ENCODE measurements at places on chromosomes 11 and 22.
A peak's percentile ranks its signal among the peaks of the same experiment; 100 is the strongest.

DNA sequence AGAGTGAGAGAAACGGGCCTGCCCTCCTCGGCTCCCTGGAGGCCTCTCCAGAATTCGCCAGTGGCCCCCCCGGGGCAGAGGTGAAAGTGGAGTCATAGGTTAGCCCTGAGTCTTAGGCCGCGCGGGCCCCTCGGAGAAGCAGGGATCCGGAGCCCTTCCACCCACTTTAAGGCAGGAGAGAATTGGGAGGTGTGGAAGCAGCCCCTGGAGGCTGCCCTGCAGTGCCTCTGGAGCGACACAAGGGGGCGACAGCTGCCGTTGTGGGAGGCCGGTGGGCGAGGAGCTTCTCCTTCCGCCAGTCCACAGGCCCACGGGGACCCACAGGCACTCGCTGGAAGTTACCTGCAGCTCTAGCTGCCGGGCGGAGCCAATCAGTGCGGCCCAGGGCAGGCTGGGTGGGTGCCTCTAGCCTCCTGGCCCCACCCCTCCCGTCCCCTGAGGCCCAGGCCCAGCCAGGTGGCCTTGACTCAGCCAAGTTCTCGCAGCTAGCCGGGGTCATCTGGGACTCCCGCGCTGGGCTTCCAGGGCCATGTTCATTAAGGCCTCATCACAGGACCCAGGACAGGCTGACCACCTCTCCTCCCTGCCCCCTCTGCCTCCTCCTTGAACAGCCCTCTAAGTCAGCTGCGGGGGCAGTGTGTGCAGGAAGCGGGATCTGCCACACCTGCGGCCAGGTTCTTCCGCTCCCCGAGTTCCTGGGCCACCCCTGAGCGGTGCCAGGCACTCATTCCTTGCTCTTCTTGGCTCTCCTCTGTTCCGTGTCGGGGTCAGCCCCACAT is 5.0 kb downstream of the DGKZ start:
- no peak for DNase-seq

DNA sequence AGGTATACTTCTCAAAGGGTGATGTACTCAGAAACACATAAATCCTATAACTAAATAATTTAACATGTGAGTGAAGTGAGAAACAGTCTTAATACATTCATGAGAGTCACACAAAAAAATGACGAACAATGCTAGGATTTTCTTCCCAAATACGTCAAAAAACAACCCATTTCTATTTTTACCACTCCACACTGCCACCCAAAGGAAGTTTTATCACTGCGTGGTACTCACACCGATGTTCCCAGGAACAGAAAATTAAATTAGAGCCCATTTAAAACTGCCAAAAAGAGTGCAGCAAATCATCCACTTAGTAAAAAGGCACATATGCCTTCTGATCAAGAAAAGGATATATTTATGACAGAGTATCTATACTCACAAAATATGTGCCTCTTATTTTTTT is 710.9 kb upstream of the FAT3 start:
- no peak for DNase-seq

- DNase-seq, result no peak
Observed at GRCh38 chr22:48918585-48919186, 909.0 kb downstream of the BRD1 start.

- no peak for DNase-seq
Observed at GRCh38 chr11:134476435-134477021, 64.5 kb upstream of the B3GAT1 start.

DNA sequence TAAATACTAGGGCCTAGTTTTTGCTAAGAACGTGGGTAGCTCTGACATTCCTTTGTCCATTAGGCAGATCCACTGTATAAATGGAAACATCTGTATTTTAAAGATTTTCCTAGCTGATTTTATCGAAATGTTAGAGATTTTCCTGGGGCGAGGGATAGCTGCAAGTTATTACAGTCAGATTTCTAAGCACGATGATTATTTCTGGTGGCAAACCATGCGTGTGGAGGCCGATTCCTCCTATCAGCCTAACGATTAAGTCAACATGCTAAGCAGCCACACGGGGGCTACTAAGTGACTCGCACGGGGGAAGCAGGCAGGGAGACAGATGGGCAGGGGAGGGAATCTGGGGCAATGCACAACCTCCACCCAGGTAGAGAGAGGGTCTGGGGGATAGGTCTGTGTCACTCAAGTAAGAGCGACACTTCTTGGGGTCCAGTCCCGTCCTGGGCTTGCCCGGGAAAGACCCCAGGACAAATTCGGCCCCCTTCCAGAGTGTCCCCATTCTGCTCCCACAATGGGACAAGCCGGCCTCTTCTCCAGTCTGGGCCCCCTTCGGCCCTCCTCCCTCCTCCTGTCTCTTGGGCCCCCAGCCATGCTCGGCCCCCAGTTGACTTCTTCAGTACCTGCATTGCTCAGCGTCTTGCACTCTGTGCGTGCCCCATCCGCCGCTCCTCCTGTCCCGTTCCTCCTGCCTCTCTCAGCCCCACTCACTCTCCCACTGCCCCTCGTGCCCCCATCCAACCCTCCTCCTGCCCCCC is 571 bp downstream of the C11orf24 start:
- peak; percentile 85 for DNase-seq

- no peak for DNase-seq
Observed at GRCh38 chr22:45169591-45170466, 6.1 kb downstream of the NUP50 start.

DNA sequence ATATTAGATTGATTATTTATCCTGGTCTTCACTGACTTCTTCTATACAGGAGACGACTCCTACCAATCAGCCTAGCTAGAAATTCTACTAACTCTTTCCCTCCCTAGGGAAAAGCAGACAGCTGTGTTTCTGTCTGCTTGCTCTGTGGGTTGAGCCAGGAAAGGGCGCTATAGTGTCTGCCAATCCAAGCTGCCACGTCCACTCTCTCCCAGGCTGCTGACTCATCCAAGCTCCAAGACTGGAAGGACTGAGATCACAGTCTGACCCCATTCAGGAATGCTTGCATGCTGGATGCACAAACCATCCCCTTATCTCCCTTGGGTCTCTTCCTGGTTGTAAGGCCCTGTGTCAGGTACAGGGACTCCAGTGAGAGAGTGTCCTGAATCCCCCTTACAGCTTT is 955.6 kb downstream of the OPCML start:
- DNase-seq, result peak; percentile 35
